ENCODE measurements at places on chromosomes 7 and 10.

GRCh38 chr7:81698965-81699364, 70.9 kb downstream of the HGF start:
- DNase-seq: no peak

DNA sequence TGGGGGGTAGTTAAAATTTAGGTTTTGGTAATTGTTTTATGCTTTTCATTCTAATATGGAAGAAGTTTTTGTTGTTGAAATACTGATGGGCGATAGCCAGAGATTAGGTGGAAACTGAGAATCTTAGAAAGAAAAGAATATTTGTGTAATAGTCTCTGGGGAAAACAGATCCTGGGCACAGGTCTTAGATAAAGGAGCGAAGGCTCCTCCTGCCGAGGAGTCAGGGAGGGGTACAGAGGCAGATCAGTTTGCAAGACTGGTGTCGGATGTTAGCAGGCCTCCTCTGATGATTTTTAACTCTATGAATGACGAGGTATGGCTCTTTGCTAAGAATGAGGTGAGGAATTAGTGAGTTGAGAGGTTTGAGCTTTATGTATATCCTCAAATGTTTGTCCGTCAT, 339.7 kb downstream of the HGF start:
- no peak for DNase-seq

- no peak for DNase-seq
Measured at GRCh38 chr7:156003220-156004162, 191.2 kb upstream of the SHH start.

- no peak for DNase-seq
Measured at GRCh38 chr10:113438652-113439051, 114.2 kb upstream of the HABP2 start.

- DNase-seq: no peak
Measured at GRCh38 chr7:135843214-135843613, 94.6 kb upstream of the FAM180A start.

DNA sequence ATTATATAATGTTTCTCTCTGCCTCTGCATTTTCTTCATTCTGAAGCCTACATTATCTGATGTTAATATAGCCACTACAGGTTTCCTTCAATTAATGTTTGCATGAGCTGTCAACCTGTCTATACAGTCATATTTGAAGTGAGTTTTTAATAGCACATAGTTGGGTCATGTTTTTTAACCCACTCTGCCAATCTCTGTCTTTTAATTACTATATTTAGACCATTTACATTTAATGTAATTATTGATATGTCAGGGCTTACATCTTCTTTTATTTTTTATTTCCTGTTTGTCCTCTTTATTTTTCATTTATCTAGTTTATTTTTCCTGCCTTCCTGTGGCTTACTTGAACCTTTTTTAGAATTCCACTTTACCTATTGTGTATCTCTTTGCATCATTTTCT, 124.3 kb upstream of the PDE1C start:
- DNase-seq: no peak

DNA sequence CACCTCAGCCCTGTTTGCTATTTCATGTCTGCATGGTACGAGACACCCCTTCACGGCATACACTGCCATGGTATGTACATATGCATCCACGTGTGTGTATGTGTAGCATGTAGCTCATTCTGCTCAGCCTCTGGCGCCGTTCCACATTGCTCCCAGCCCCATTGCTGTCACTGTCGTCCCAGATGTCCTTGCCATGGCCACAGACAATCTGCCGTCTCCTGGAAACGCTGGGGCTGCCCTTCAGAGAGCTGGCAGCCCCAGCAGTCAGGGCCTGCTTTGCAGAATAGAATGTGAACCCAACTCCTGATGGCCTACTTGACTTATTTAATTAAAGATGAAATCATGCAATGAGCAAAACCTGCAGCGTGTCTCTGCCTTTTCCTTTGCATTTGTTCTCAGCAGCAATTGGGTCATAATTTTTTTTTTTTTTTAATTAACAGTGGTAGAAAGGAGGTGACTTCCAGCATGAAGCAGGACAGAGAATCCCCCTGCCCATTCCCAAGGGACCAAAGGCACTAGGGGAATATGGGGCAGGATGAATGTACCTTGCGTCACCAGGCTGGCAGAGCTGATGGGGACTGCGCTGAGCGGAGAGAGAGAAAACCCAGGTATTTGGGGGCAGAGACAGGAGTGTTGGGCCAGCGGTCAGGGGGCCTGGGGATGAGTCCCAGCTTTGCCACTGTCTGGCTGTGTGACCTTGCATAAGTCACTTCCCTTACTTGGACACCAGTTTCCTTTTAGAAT, 49.2 kb downstream of the CHST3 start:
- DNase-seq: no peak

DNA sequence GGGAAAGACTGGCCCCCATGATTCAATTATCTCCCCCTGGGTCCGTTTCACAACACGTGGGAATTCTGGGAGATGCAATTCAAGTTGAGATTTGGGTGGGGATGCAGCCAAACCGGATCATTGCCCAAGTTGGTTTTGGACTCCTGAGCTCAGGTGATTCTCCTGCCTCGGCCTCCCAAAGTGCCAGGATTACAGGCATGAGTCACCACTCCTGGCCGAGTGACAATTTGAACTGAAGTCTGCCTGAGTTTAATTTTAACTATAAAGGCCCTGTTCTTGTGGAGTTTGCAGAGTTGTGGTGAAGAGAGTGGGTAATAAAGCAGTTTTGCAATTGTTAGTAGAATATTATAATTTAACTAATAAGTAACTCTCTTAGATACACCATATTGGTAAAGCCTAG, 78.3 kb downstream of the GALNT17 start:
- no peak for DNase-seq

DNA sequence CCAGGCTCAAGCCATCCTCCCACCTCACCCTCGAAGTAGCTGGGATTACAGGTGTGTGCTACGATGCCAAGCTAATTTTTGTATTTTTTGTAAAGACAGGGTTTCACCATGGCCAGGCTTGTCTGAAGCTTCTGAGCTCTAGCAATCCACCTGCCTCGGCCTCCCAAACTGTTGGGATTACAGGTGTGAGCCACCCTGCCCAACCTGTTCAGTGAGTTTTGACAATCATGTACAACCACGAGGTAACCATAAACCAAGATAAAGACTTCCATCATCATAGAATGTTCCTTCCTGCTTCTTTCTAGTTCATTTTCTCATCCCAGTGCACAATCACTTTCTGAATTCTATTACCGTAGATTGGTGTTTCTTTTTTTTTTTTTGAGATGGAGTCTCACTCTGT, 30.5 kb upstream of the MKRN1 start:
- no peak for DNase-seq

- DNase-seq: no peak
Measured at GRCh38 chr10:5893321-5893720, 3.3 kb downstream of the FBH1 start.

DNA sequence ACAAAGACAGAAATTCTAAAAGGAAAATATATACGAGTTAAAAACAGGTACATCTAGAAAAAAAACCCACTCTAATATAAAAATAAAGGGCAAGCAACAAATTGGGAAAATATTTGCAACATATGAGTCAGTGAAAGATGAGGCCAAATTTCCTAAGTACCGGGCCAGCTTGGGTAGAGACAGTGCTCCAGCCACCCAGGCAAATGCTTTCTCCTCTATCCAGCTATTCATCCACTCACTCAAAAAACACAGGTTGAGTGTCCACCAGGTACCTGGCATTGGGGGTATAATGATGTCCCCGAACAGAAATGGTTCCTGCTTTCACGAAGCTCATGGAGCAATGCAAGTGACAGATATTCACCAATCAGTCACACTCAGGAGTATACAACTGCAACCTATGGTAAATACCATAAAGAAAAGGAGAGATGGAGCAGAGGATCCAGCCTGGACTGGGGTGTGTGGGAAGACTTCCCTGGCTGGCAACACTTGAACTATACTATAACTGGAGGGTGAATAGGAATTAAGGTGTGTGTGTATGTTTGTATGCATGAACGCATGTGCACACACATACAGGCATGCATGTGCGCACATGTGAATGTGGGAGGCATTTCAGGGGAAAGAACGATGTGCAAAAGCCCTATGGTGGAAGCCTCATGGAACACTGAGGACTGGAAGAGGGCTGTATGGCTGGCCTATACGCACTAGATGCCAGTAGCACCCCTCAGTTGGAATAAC, 2.3 kb downstream of the ARHGAP22 start:
- DNase-seq: no peak

DNA sequence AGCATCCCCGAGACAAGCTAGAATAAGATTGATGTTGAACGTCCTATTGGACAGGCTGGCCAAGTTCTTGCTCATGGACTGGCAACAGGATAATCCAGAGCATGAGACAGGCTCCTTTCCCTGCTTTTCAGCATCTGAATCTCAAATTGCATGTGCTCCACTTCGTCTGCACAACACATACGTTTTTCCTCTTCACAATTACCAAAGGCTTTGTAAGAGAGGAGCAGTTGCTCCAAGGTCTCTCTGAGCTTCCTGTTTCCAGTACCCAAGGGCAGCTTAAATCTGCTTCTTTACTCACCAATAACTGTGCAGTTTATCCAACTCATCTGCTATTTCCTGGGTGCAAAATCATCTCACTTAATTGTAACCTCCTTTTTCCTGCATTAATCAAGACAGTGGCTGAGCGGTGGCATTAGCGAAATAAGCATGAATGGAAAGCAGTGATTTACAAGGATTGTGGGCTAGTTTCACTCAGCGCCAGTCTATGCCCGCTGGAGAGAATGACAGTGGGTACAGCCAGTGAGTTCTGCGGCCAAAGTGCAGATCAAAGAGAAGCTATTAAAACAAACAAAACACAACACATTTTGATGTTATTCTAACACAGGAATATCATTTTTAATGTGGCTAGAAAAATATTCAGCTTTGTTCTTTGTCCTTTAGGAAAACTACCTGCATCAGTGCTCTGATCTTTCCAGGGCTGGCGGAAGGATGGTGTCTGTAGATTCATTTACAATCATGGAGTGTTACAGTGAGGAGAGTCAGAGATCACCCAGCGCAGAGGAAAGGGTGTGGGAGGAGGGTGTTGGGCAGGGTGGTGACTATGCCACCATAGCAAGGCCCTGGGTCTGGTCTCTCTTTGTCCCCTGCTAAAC, 79.8 kb downstream of the CHN2 start:
- no peak for DNase-seq

GRCh38 chr7:74625446-74625845, 32.1 kb upstream of the GTF2I start:
- DNase-seq: no peak

- no peak for DNase-seq
Measured at GRCh38 chr10:30114881-30115625, 55.7 kb upstream of the JCAD start.

GRCh38 chr7:93156884-93157283, 8.7 kb upstream of the SAMD9L start:
- no peak for DNase-seq

- DNase-seq: no peak
Measured at GRCh38 chr10:100734295-100735086, 10.9 kb upstream of the PAX2 start.

DNA sequence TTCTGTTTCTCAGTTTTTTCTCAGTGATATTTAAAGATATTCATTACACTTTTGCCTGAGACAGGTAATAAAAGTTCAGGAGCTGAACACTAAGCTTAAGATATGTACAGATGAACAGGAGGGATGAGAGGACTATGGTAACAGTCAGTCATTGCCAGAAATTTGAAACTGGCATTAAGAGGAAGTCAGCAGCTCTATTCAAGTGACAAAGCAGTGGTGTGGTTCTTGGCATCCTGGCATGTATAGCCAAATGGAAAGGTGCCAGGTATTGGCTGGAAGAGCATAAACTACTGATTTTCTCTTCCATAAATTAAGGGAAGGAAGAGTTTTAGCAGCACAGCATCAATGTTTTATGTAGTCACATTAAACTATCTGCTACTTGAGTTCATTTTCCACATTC, 22.7 kb downstream of the HOXA1 start:
- DNase-seq: no peak

DNA sequence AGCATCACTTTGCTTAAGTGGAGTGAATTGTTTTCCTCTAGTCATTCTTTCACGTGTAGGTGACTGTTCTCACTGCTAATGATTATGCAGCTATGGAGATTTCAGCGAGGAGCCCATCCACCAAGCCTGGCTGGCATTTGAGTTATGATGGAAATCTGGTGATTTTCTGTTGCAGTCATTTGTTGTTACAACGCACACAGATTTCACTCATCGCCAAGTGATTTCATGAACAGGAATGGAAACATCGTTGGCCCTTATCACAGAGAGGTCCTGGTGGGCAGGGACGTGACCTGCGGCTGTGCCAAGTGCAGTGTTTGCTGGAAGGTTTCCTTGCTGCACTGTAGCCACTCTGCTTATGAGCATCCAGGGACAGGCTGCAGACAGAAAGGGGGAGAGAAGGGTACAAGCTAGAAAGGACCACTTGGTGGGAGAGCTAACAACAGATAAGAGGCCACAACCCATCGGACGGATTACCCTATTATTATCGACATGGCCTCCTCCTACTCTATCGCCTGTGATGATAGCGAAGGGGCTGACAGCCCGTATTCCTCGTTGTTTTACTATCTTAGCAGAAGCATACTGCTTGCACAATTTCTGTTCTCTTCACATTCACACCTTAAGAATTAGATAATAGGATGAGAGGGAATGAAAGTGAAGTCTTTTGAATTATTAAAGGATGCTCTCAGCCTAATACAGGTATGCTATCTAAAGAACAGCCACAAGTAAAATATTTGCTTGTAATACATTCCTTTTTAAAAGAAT, 99.0 kb upstream of the PITRM1 start:
- DNase-seq: no peak

DNA sequence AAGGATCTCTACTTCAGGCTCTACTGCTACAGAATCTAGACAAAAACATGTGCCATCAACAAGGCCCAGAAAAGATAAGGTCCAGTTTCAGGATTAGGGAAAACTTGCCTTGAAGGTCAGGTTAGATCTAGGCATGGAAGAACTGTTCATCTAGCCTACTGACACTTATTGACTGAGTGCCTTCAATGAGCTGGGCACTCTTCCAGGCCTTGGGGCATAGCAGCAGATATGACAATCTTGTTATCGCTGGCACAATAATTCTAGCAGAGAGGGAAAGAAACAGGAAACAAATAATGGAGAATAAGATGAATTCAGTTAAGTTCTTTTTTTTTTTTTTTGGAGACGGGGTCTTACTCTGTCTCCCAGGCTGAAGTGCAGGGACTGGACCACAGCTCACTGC, 71.6 kb downstream of the ADCYAP1R1 start:
- DNase-seq: no peak

GRCh38 chr7:85719981-85720953, 533.4 kb upstream of the SEMA3D start:
- DNase-seq: no peak

GRCh38 chr10:11113156-11113555, 95.5 kb downstream of the CELF2 start:
- no peak for DNase-seq

DNA sequence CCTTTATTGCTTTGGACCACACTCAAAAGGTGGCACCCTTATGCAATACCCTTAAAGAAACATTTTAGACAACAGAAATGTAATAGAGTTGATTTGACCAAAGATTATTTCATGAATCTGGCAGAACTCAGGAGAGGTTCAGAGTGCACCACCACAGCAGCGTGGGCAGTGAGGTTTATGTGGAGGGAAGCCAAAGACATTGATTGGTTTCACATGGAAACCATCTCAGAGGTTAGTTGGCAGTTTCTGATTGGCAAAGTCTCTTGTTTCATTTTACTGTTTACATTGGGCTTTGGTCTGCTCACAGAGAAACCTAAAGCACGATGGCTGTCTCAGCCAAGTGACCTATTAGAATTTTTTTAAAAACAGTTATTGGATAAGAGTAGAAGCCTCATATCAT, 101.3 kb downstream of the SDHAF3 start:
- DNase-seq: no peak

GRCh38 chr10:114038819-114039218, 4.8 kb upstream of the ADRB1 start:
- DNase-seq: no peak

- DNase-seq: no peak
Measured at GRCh38 chr10:69851306-69851705, 49.6 kb downstream of the COL13A1 start.
